ENCODE measurements at places on chromosomes 12 and 14.

DNA sequence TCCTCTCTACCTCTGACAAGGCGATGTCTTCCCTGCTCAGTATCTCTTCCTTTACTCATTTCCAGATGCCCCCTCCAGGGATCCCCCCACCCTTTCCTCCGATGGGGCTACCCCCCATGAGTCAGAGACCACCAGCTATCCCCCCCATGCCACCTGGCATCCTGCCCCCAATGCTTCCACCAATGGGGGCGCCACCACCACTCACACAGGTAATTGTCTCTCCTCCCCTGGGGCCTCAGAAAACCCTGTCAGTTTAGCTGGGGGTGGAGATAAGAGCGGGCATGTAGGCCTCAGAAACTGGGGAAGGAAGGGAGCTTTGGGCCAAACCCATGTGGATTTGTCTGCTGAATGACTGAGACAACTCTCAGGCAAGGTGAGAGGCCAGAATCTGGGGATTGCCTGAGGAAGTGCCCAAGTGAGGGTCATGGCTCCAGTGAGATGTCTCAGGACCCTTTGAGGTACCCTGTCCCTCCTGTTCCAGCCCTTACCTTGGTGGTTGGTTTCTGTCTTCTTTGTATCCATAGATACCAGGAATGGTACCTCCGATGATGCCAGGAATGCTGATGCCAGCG is 8.1 kb downstream of the PRPF40B start:
- no peak for DNase-seq

GRCh38 chr12:84038242-84038641 is 874.4 kb downstream of the SLC6A15 start:
- no peak for DNase-seq

DNA sequence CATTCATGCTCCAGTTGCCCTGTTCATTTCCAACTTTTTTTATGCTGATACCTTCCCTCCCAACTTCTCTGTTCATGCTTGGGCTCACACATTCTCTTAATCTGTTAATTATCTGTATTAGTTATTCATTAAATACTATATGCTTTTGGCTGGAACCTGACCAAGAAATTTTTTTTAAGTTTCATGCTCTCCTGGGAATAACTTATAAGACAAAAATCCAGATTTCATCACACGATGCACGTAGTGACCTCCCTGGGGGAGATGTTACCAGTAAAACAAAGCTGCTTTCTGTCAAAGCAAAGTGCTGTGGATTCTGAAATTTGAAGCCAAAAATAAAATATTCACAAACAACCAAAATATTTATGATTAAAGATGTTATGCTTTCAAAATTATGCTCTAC is 215.0 kb upstream of the USP15 start:
- DNase-seq, result no peak

DNA sequence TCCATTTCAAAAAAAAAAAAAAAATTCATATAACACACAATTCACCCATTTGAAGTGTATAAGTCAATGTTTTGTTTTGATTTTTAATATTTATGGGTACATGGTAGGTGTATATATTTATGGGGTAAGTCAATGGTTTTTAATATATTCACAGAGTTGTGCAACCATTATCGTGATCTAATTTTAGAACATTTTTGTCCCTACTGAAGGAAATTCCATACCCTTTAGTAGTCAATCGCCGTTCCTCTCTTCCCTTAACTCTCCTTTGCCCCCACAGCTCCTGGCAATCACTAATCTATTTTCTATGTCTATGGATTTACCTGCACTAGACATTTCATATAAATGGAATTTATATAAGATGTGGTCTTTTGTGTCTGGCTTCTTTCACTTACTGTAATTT is 92.8 kb downstream of the TRAFD1 start:
- DNase-seq, result no peak

Measured in MM.1S (cell line).